ENCODE measurements at places on chromosomes 2 and 18.

- no peak for DNase-seq
These were observed 8.7 kb downstream of the SP140 start for GRCh38 chr2:230234122-230234722.

DNA sequence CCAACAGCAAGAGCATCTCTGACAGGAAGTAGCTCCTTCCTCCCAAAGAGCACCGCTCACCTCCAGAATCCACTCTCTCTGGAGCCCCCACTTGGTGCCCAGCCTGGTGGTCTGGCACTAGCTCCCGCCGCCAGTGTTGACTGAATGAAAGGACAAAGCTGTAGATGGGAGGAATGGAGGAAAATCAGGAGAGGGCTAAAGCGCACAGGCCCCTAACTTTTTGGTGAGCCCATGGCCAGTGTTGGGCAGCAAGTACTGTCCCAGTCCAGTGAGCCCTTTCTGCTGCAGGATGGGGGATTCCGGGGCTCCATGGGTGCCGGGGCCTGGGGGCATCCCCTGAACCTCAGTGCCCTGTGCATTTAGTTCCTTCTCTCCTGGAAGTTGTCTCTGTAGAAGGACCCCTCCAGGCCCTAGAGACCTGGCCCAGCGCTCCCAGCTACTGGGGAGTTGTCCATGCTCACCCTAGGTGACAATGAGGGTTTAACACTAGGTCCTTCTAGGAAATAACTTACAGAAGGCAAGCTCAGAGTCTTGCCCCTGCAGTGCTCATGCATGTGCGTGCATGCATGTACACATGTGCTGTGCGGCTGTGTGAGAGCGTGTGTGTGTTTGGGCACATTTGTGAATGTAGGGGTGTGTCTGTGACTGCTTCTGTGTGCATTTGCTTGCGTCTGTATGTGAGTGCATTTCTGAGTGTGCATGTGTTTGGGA, 33.6 kb downstream of the GLI2 start:
- DNase-seq = no peak

- no peak for DNase-seq
These were observed 5.6 kb upstream of the EML4 start for GRCh38 chr2:42163444-42164045.

- no peak for DNase-seq
These were observed 65.1 kb downstream of the PTGR3 start for GRCh38 chr18:75143851-75144250.

DNA sequence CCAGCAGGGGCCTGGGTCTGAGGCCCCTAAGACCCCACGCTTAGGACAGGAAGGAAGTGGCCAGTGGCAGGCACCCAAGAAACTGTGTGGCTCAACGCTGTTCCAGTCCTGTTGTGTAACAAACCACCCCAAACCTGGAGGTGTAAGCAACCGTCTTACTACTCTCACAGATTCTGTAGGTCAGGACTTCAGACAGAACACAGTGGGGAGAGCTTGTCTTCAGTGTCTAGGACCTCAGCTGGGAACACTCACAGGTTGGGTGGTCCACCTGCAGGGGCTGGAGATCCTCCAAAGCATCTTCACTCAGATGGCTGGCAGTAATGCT, 123.0 kb downstream of the KLHL29 start:
- DNase-seq = no peak

Measured in stimulated activated effector memory CD8-positive, alpha-beta T cell treated with anti-CD3 and anti-CD28 coated beads, Interleukin-12 subunit alpha, Interleukin-12 subunit beta, amount 100 ng/mL, for 72 hours (primary cell).